NCI-H146 (cell line): ENCODE measurements at places on chromosomes 16 and 17.
A peak's percentile ranks its signal among the peaks of the same experiment; 100 is the strongest.

GRCh38 chr17:1647802-1648171, 1.9 kb downstream of the RILP start:
- DNase-seq = no peak

- no peak for DNase-seq
These were observed 28.7 kb upstream of the DDX52 start for GRCh38 chr17:37671824-37672547.

- DNase-seq = peak; percentile 88
These were observed 30.1 kb upstream of the TNFRSF13B start for GRCh38 chr17:17001874-17002520.

- peak; percentile 98 for DNase-seq
These were observed at the start of gene MRTFB for GRCh38 chr16:14070877-14071575. MRTFB (plus strand) TSS chr16:14071319; CDS start chr16:14140607, 69,288 bp downstream.

DNA sequence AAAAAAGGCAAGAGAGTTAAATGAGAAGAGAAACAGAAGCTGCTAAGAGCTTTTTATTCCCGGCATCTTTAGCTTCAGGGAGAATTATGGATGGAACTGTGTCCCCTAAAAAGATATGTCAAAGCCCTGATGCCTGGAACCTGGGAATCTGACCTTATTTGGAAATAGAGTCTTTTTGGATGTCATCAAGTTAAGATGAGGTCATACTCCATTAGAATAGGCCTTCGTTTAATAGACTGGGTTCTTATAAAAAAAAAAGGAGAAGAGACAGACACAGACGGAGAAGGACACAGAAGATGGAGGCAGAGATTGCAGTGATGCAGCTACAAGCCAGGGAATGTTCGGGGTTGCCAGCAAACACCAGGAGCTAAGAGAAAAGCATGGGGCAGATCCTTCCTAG, 24.6 kb downstream of the CACNG4 start:
- DNase-seq = no peak

DNA sequence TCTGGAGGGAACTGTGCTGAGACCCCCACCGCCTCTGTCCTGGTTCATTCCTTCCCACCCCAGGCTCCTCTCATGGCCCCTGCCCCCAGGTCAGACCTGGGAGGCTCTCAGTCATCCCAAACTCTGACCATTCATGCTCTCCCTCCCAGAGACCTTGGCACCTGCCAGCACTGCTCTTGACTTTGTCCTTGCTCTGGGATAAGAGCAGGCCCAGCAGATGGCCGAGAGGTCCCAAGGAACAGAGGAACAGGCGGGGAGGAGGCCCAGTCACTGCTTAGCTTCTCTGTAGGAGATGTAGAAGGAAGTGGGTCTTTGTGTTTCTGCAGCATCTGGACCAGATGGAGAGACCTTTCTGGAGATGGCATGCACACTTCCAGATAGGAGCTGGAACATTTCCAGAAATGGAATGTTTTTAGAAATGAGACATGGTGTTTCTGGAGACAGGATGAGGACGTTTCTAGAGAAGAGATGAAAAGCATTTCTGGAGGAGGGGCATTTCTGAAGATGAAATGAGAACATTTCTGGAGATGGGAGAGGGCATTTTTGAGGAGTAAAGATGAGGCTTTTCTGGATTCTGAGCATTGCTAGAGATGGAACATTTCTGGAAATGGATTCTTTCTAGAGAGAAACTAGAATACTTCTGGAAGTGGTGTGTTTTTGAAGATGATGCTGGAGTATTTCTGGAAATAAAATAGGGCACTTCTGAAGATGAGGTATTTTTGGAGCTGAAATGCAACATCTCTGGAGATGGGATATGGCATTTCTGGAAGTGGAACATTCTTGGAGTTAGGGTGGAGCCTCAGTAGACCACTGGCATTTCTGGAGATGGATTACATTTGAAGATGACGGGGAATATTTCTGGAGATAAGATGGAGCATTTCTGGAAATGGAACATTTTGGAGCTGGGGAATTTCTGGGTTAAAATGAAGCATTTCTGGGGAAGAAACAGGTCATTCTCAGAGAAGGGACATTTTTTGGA, 55.2 kb downstream of the RAI1 start:
- no peak for DNase-seq

- DNase-seq = peak; percentile 2
These were observed 74.7 kb downstream of the CHD9 start for GRCh38 chr16:53129281-53130158.

DNA sequence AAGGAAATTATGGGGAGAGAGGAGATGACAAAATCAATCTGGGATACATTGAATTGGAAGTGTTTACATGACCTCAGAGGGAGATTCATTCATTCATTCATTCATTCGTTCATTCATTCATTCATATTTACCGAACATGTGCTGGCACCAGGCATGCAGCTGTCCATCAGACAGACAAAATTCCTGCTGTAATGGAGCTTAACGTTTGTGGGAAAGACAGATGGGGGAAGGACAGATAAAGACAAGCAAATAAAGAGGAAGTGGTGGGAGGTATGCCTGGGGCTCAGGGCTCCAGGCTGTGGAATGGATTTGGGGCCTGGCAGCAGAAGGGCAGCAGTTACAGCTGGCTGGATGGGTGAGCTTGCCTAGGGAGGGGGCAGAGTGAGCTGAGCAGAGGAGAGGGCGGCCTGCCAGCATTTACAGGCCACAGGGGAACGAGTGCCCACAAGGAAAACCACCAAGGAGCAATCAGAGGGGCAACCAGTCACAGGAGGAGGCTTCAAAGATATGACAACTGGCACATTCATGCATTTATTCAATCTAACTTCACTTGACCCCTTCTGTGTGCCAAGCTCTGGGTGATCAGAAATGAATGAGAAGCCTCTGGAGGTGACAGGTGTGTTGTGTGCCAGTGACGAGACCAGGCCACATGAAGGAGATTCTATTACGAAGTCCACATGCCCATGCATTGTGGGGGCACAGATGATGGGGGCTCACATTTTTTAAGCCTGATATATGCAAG, 48.5 kb downstream of the ARHGAP27 start:
- DNase-seq = no peak

DNA sequence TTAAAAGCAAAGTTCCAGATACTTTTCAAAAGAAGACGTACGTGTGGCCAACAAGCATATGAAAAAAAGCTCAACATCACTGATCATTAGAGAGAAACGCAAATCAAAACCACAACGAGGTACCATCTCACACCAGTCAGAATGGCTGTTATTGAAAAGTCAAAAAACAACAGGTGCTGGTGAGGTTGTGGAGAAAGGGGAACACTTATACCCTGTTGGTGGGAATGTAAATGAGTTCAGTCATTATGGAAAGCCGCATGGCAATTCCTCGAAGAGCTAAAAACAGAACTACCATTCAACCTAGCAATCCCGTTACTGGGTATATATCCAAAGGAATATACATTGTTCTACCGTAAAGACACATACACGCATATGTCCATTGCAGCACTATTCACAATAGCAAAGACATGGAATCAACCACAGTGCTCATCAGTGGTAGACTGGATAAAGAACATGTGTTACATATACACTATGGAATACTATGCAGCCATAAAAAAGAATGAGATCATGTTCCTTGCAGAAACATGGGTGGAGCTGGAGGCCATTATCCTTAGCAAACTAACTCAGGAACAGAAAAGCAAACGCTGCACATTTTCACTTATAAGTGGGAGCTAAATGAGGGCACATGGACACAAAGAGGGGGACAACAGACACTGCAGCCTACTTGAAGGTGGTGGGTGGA, 31.1 kb upstream of the DNAH17 start:
- no peak for DNase-seq

DNA sequence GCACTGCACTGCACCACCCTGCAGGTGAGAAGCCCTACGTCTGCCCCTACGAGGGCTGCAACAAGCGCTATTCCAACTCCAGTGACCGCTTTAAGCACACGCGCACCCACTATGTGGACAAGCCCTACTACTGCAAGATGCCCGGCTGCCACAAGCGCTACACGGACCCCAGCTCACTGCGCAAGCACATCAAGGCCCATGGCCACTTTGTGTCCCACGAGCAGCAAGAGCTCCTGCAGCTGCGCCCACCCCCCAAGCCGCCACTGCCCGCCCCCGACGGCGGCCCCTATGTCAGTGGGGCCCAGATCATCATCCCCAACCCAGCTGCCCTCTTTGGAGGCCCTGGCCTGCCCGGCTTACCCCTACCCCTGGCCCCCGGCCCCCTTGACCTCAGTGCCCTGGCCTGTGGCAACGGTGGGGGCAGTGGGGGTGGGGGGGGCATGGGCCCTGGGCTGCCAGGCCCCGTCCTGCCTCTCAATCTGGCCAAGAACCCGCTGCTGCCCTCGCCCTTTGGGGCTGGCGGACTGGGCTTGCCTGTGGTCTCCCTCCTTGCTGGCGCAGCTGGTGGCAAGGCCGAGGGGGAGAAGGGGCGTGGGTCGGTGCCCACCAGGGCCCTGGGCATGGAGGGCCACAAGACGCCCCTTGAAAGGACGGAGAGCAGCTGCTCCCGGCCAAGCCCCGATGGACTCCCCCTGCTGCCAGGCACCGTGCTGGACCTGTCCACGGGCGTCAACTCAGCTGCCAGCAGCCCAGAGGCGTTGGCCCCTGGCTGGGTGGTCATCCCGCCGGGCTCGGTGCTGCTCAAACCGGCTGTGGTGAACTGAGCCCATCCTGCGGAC, 14.2 kb downstream of the PAM16 start:
- DNase-seq = no peak

- DNase-seq = peak; percentile 72
These were observed 18.8 kb upstream of the GAA start for GRCh38 chr17:80082403-80083135.

GRCh38 chr16:1026057-1026783, 44.6 kb downstream of the SOX8 start:
- no peak for DNase-seq

DNA sequence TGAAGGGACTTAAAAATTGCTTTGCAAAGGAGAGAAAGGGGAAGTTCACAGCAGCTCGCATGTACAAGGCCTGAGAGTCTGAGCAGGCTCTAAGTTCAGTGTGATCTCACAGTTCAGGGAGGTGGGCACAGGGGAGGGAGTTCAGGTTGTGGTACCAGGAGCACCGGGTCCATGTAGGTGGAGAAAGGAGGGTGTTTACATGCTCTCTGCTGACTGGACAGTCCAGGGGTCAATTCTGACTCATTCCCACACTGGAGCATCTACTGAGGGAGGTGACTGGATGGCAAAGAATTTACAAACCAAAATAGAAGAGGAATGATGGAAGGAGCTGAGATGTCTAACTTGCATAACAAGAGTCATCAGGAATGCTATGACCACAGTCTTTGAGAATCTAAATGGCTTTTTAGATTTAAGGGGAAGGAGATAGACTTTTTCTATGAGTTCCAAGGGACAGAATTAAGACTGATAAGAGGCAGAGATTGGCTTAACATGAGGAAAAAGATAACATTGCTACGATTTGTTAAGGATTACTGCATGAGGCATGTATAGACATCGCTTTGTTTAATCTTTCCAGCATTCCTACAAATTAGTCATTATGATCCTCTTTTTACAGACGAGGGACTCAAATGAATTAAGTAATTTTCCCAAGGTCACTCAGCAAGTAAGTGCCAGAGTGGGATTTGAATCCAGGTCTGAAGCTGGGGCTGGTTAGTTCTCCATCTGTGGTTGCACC, 29.9 kb downstream of the MIS12 start:
- DNase-seq = no peak

DNA sequence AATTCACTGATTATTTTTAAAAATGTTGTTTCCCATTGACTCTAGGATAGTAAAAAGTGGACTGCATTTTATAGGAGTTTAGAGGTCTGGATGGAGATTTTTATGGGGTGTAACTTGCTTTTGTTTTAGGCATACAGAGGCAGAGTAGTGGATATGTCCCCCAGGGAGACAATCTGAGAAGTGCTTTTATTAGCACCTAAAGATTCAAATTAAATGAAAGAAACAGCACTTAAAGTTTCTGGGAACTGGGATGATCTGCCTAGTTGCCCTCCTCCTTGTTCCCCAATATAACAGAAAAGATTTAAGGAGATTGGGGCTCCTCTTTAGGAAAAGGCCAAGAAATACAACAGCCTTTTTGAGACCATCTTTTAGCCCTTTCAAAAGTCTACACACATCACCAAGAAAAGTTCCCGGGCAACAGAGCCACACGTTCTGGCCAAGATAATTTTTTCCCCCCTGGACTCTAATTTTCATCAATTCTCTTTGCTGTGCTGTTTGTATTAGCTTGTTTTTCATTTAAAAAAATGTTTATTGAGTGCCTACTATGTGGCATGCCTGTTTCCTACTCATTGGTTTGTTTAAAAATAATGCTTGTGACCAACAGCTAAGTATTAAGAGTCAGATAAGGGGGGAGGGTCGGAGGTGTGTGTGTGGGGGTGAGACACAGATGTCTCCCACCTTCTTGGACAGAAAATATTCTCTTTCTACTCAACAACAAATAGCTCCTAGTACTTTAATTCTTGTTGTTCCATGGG, 2.5 kb upstream of the IGF2BP1 start:
- DNase-seq = no peak

GRCh38 chr17:74043976-74044375, 159.5 kb upstream of the RPL38 start:
- DNase-seq = no peak

DNA sequence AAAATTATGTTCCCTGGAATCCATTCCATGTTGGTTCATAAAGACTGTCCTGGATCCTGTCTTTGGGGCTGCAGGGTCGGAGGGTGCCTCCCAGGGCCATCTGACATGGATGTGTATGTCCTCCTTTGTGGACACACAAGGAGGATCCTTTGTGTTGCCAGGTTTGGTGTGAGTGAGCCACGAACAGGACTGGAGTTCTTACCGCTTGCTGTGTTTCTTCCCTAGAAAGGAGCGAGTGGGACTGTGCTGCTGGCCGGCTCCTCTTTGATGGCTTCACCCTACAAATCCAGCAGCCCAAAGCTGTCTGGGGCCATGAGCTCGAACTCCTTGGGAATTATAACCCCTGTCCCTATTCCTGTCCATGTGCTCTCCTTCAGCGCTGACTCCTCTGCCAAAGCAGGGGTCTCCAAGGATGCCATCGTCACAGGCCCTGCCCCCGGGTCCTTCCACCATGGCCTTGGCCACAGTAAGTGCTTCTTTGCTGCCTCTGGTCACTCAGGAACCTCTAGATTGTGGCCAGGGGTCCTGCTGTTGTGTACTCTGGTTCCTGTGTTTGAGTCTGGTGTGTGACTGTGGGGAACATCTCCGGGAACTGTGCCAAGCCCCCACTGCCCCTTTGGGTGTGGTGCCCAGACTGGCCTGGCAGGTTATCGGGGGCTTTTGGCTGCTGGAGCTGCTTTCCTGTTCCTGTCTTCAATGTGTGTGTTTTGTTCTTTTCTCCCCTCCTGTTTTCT, 29.5 kb downstream of the UBN1 start:
- DNase-seq = no peak

GRCh38 chr16:81307770-81308169, 7.0 kb upstream of the GAN start:
- DNase-seq = no peak

DNA sequence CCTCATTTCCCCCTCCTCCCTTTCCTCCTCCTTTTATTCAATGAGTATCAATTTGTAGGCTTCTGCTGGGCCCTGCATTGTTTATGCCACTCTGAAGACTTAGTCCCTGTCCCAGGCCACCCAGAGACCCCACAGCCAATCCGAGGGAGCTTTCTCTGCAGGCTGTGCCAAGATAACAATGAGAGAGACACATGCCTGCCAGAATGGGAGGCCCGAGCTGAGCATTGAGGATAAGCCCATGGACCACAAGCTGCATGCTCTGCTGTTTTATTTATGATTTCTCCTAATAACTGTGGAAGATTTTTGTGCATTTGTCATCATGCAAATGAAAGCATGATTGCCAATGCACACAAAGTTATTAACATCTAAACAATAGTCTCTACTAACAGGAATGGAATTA, 3.0 kb downstream of the RCVRN start:
- no peak for DNase-seq

- no peak for DNase-seq
These were observed 24.6 kb upstream of the FOXF1 start for GRCh38 chr16:86485746-86486145.

GRCh38 chr17:27566671-27567562, 64.1 kb upstream of the LGALS9 start:
- DNase-seq = no peak
